ENCODE measurements at places on chromosomes 2 and 18.

DNA sequence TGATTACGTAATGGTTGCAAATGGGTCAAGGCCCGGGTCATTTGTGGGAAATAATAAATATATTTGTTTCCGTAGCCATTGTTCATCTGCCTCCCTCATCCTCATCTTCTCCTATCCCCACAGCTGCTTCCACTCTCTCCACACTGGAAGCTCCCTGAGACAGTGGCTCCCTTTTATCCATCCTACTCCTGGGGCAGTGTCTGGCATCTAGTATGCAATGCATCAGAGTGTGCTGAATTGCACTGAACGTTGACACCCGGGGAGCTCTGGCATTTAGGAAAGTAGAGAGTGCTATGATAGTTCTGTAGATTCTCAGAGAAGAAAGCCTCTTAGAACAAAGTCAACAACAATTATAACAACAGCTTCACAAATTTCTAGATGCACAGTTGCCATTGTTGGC lies 45.5 kb upstream of the NAB1 start:
- no peak for DNase-seq

GRCh38 chr18:32262092-32262491 lies 72.3 kb downstream of the MEP1B start:
- DNase-seq, result no peak

GRCh38 chr2:69381337-69381737 lies 5.7 kb downstream of the GFPT1 start:
- no peak for DNase-seq

DNA sequence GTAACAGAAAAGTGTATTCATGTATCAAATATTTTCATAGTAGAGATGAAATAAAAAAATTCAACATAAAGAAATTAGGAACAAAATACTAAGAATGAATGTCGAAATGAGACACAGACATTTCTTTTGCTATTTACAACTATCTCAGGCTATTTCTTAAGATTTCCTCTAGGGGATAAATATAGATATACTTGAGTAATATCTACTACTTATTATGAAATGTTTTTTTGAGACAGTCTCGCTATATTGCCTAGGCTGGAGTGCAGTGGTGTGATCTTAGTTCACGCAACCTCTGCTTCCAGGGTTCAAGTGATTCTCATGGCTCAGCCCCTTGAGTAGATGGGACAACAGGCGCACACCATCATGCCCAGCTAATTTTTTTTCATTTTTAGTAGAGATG lies 326.1 kb downstream of the RNF144A start:
- no peak for DNase-seq
